Esophagus squamous epithelium (tissue), 5 donors: ENCODE measurements at places on chromosomes 7 and 10. TPM values are rescaled to one million over a fixed set of nuclear protein-coding genes. Genes with fewer than 3 reads are reported as not detected.

EIF4EBP2 gene
- total RNA-seq, result 46.6 TPM

- no peaks in the 10 kb centered on the region for H3K27me3 ChIP-seq
- peaks cover 4% of the 10 kb centered on the region for H3K4me1 ChIP-seq
- no peak overlapping the region for H3K4me3 ChIP-seq
- no peaks in the 10 kb centered on the region for H3K36me3 ChIP-seq
- DNase-seq, result no peak
Measured at GRCh38 chr10:4354382-4354812, 471.6 kb upstream of the AKR1E2 start.

- no peaks in the 10 kb centered on the region for H3K36me3 ChIP-seq
- no peak for DNase-seq
- H3K27me3 ChIP-seq, result no peaks in the 10 kb centered on the region
- no peak overlapping the region for H3K4me3 ChIP-seq
- peaks cover 32% of the 10 kb centered on the region for H3K4me1 ChIP-seq
- H3K27ac ChIP-seq, result no peak overlapping the region
Measured at GRCh38 chr10:79465341-79465740, 19.9 kb upstream of the ZCCHC24 start.

- no peaks in the 10 kb centered on the region for H3K27me3 ChIP-seq
- no peaks in the 10 kb centered on the region for H3K36me3 ChIP-seq
- H3K27ac ChIP-seq, result peak overlapping the region; percentile 3
- DNase-seq, result no peak
- H3K4me1 ChIP-seq, result peaks cover 7% of the 10 kb centered on the region
Measured at GRCh38 chr7:12729112-12729511, 41.7 kb downstream of the ARL4A start.

DNA sequence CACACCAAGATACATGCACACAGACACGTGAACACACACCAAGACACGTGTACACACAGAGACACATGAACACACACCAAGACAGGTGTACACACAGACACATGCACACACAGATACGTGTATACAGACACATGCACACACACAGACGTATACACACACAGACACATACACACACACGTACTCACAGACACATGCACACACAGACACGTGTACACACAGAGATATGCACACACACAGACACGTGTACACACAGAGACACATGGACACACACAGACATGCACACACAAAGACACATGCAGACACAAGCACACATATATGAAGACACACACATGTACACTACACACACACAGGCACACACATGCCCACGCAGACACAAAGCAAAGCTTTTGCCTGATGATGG, 134.6 kb downstream of the TCERG1L start:
- H3K27ac ChIP-seq, result no peak overlapping the region
- H3K27me3 ChIP-seq, result no peaks in the 10 kb centered on the region
- H3K4me1 ChIP-seq, result no peaks in the 10 kb centered on the region
- no peak for DNase-seq
- no peak overlapping the region for H3K4me3 ChIP-seq

OR2A7 gene
- total RNA-seq, result 1.9 TPM

DNA sequence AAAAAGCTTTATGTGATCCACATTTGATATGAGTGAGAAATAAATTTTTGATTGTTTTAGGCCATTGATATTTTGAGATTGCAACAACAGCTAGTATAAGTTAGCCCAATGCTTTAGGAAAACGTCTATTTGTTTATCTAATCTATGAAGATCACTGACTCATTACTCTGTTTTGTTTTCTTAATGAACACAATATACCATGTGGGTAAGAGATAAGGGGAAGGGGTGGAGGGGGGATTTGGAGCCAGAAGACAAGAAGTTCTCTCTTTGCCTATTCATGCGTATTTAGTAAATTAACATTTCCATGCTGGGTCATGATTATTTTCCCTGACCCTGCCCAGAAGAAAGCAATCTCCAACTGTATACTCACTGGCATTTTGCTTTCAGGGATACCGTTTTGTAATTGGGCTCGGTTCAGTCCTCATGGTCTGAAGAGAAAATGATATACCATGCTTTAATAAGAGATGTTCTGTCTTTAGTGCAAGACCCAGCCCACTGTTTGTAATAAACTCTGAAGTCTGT, 359.5 kb upstream of the NPSR1 start:
- DNase-seq, result no peak
- H3K27me3 ChIP-seq, result no peaks in the 10 kb centered on the region
- H3K4me3 ChIP-seq, result no peak overlapping the region
- no peaks in the 10 kb centered on the region for H3K4me1 ChIP-seq
- H3K36me3 ChIP-seq, result no peaks in the 10 kb centered on the region

TMEM213 gene
- 1.3 TPM for total RNA-seq

DNA sequence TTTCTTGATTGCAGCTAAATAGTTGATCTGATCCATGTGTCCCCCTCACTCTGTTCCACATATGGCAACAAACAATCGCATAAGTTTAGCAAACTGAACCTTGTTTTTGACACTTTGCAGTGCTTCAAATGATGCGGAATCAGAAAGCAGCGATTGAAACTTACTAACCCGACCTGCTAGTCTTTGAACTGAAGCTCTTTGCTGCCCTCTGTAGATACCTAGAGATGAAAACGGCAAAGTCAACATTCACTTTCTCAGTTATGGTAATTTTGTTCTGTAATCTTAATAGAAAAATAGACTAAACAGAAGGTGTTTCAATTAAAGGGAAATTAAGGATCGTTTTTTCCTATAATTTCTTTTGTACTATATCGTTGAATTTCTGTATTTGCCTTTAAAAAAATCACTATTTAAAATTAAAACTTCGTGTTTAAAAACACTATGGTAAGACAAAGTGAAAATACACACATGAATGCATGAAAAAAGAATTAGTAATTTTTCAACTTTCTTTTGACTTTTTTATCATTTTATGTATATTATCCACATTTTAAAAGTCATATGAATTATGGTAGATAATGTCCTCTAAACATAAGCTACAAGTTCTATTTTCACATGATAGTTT, 276.5 kb downstream of the MAGI2 start:
- no peaks in the 10 kb centered on the region for H3K4me1 ChIP-seq
- no peaks in the 10 kb centered on the region for H3K27me3 ChIP-seq
- DNase-seq, result no peak

- no peak overlapping the region for H3K4me3 ChIP-seq
- peaks cover 3% of the 10 kb centered on the region for H3K4me1 ChIP-seq
- H3K27ac ChIP-seq, result no peak overlapping the region
Measured at GRCh38 chr10:71533936-71534335, 137.2 kb downstream of the CDH23 start.

FXYD4 gene
- not detected for total RNA-seq

GRCh38 chr10:73908853-73909539, 1.9 kb upstream of the PLAU start:
- no peak for DNase-seq
- no peaks in the 10 kb centered on the region for H3K36me3 ChIP-seq
- H3K4me1 ChIP-seq, result peaks cover 45% of the 10 kb centered on the region
- no peak overlapping the region for H3K4me3 ChIP-seq
- peak overlapping the region; percentile 53 for H3K27ac ChIP-seq

DNA sequence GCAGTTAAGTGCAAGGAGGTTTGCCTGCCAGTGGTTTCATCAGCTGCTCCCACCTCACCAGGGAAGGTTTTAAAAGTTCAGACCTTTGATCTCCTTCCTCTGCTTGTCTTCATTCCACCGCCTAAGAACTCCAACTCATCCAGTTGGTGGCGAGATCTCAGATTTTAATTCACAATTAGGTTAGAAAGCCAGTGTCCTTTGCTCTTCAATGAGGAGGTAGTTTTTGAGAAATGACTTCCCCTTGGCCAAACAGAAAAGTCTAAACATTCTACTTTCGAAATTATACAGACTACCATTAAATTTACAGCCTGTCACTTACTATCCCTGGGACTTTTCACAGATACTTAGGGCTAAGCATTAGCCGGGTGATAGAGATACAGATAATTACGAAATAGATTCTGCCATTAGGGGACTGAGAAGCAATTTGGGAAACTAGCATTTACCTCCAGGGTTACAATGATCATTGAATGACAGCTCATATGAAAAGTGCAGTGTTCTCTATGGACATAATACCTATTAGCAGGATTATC, 513.4 kb upstream of the GHITM start:
- no peak for DNase-seq
- no peaks in the 10 kb centered on the region for H3K4me1 ChIP-seq
- H3K27ac ChIP-seq, result no peak overlapping the region
- no peaks in the 10 kb centered on the region for H3K36me3 ChIP-seq
- no peak overlapping the region for H3K4me3 ChIP-seq
- no peaks in the 10 kb centered on the region for H3K27me3 ChIP-seq

- H3K36me3 ChIP-seq, result no peaks in the 10 kb centered on the region
- DNase-seq, result no peak
- H3K27ac ChIP-seq, result no peak overlapping the region
- no peaks in the 10 kb centered on the region for H3K4me1 ChIP-seq
Measured at GRCh38 chr10:110368556-110368955, 63.8 kb upstream of the SMNDC1 start.

STEAP2 gene
- 15.4 TPM for total RNA-seq

DNA sequence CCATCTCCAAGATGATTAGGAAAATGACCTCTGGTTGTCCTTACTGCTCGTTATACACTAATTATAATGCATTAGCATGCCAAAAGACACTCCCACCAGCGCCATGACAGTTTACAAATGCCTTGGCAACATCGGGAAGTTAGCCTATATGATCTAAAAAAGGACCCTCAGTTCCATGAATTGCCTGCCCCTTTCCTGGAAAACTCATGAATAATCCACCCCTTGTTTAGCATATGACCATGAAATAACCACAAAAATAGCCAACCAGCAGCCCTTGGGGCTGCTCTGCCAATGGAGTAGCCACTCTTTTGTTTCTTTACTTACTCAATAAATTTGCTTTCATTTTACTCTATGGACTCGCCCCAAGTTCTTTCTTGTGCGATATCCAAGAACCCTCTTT, 41.6 kb upstream of the KCNMA1 start:
- DNase-seq, result no peak
- H3K4me3 ChIP-seq, result no peak overlapping the region
- no peaks in the 10 kb centered on the region for H3K36me3 ChIP-seq
- H3K4me1 ChIP-seq, result no peaks in the 10 kb centered on the region
- peaks cover 15% of the 10 kb centered on the region for H3K27me3 ChIP-seq

DNA sequence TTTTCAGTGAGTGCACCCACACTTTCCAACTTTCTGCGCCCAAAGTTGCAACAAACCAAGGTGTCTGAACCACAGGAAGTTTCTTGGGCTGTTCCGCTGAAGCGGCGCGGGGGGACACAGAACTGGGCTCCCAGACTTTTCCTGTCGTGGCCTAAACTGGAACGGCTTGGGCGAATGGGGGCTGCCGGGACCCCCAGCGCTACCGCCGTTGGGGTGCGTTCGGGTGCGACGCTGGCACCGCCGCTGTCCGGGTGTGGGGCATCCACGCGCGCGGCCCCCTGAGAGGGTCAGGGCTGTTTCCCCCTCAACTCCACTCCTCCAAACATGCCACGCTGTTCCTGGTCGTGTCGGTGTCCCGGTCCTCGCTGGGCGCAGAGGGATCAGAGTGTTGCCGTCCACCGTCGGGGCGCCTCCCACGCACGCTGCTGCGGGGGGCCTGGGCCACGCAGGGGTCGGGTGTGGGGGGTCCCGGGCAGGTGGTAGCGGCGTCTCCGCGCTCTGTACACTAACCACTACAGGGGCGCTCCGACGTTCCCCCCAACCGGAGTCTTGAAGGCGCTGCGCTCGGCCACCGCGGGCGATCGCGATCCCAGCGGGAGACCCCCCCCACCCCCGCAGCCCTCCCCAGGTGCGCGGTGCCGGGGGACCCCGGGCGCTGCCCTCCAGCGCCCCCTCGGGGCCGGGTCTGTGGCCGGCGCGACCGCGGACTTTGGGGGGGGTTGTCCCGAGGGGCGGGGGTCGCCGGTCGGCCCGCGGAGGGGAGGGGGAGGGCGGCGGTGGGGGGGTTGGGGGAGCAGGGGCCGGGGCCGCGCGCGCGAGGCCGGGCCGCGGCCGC, 2.2 kb upstream of the CUX1 start:
- H3K4me3 ChIP-seq, result peak overlapping the region; percentile 88
- peak overlapping the region; percentile 85 for H3K27ac ChIP-seq
- DNase-seq, result no peak
- H3K36me3 ChIP-seq, result no peaks in the 10 kb centered on the region
- H3K27me3 ChIP-seq, result no peaks in the 10 kb centered on the region
- peaks cover 8% of the 10 kb centered on the region for H3K4me1 ChIP-seq

GRCh38 chr10:94205396-94205831, 157.3 kb downstream of the NOC3L start:
- H3K36me3 ChIP-seq, result no peaks in the 10 kb centered on the region
- H3K27ac ChIP-seq, result no peak overlapping the region
- H3K4me1 ChIP-seq, result no peaks in the 10 kb centered on the region
- no peaks in the 10 kb centered on the region for H3K27me3 ChIP-seq
- H3K4me3 ChIP-seq, result no peak overlapping the region

MRLN gene
- total RNA-seq, result not detected

GRCh38 chr7:43869867-43870240, 537 bp upstream of the MRPS24 start:
- peaks cover 55% of the 10 kb centered on the region for H3K4me1 ChIP-seq
- no peak for DNase-seq
- peak overlapping the region; percentile 95 for H3K27ac ChIP-seq
- no peaks in the 10 kb centered on the region for H3K27me3 ChIP-seq

ASIC3 gene
- total RNA-seq, result not detected

- no peak overlapping the region for H3K4me3 ChIP-seq
- no peaks in the 10 kb centered on the region for H3K27me3 ChIP-seq
- DNase-seq, result no peak
- H3K36me3 ChIP-seq, result no peaks in the 10 kb centered on the region
- H3K4me1 ChIP-seq, result no peaks in the 10 kb centered on the region
Measured at GRCh38 chr10:31350891-31351290, 31.9 kb downstream of the ZEB1 start.

IQUB gene
- total RNA-seq, result not detected

- H3K27ac ChIP-seq, result no peak overlapping the region
- H3K36me3 ChIP-seq, result no peaks in the 10 kb centered on the region
- no peak for DNase-seq
- no peaks in the 10 kb centered on the region for H3K27me3 ChIP-seq
- H3K4me3 ChIP-seq, result no peak overlapping the region
- no peaks in the 10 kb centered on the region for H3K4me1 ChIP-seq
Measured at GRCh38 chr7:85686401-85687181, 499.7 kb upstream of the SEMA3D start.

DNA sequence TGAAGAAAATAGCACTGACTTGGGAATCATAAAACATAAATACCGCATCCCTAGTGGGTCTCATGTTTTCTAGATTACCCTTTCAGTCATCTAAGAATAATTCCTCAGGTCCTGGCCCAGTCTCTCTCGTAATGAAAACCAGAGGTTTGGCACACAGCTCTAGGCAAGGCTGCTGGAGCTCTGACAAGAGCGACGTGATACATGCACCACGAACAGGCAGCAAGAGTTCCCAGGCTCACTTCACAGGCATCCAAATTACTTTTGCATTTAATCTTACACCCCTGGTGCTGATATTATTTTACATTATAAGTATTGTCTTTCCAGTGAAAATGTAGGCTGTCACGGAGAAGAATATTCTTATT, 105.2 kb downstream of the THSD7A start:
- no peak overlapping the region for H3K27ac ChIP-seq
- no peak for DNase-seq
- H3K4me3 ChIP-seq, result no peak overlapping the region
- no peaks in the 10 kb centered on the region for H3K36me3 ChIP-seq
- H3K4me1 ChIP-seq, result no peaks in the 10 kb centered on the region

- H3K27me3 ChIP-seq, result no peaks in the 10 kb centered on the region
- H3K4me3 ChIP-seq, result no peak overlapping the region
- no peak for DNase-seq
Measured at GRCh38 chr7:75982306-75983064, 11.9 kb downstream of the TMEM120A start.
